ENCODE measurements at places on chromosomes 3 and 15. TPM values are rescaled to one million over a fixed set of nuclear protein-coding genes. Genes with fewer than 3 reads are reported as not detected.

NUDT16 gene
- 9.3 TPM for total RNA-seq

CGGBP1 gene
- total RNA-seq, result 62.9 TPM

NMD3 gene
- 74.7 TPM for total RNA-seq

TPRG1 gene
- total RNA-seq, result 9.6 TPM

CKMT1B gene
- total RNA-seq, result 3.9 TPM

MUC20 gene
- total RNA-seq, result 2.5 TPM

GREM1 gene
- 3.6 TPM for total RNA-seq

MAP6D1 gene
- total RNA-seq, result 1.2 TPM

FBXO40 gene
- total RNA-seq, result 0.59 TPM

HACL1 gene
- total RNA-seq, result 19.5 TPM

ALDH1L1 gene
- total RNA-seq, result 8.8 TPM

DNA sequence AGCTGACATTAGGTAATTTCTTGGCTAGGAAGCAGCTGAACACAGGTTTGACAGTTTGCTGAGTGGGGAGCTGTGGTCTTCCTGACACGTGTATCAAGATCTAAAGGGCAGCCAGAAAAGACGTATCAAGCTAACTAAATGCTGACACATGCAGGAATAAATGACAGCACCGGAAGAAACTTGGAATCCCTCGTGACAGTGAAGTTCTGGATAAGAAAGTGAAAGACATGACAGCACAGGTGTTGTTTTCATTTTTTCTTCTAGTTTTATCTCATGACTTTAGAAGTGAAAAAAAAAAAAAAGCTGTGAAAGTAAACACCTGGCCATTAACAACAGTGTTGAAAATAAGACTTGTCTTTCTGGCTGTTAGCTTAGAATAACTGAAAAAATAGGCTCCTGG, 48.7 kb downstream of the FGF7 start:
- DNase-seq, result no peak

GRCh38 chr3:110918963-110919362, 152.7 kb upstream of the NECTIN3 start:
- no peak for DNase-seq

- no peak for DNase-seq
Measured at GRCh38 chr3:138781012-138781470, 53.7 kb downstream of the PIK3CB start.

DNA sequence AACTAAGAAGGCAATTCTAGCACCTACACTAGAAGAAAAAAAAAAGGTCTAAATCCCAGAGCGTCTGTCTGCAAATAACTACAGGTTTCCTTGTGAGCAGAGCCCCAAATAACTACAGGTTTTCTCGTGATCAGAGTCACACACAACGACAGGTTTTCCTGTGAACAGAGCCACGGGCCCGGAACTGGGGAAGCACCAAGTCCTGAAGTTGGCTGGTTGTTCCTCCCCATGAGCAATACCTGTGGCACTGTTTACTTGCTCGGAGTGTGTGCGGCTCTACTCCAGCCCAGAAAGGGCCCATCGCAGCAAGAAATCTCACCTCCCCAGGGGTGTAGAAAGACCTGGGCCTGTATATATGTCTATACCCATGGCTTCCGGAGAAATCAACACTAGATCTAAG, 644 bp upstream of the MASP1 start:
- DNase-seq, result no peak

GRCh38 chr3:133096900-133097613, 58.9 kb downstream of the TMEM108 start:
- DNase-seq, result peak; percentile 45

- DNase-seq, result no peak
Measured at GRCh38 chr15:25989327-25989726, 126.2 kb upstream of the ATP10A start.

DNA sequence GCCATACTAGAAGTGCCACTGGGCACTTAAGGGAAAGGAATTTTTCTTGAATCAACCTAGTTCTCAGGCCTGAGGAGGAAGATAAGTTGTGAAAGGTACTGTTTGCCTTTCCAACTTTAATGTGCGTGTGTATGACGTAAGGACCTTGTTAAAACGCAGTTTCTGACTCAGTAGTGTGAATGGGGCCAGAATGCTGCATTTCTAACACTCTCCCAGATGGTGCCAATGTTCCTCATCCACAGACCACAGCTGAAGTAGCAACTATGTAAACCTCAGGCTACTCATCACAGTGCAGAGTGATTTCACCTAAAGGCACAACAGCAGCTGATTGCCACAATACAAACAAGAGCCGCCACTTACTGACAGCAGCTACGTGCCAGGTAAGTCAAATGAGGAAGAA, 103.6 kb downstream of the OTOL1 start:
- DNase-seq, result no peak

- no peak for DNase-seq
Measured at GRCh38 chr3:132276228-132276906, 40.8 kb upstream of the ACP3 start.

GRCh38 chr3:115533218-115533617, 90.1 kb upstream of the GAP43 start:
- no peak for DNase-seq

- DNase-seq, result no peak
Measured at GRCh38 chr3:23760325-23760724, 45.4 kb upstream of the UBE2E1 start.

- DNase-seq, result no peak
Measured at GRCh38 chr3:113516115-113516505, 1.2 kb upstream of the SPICE1 start.

DNA sequence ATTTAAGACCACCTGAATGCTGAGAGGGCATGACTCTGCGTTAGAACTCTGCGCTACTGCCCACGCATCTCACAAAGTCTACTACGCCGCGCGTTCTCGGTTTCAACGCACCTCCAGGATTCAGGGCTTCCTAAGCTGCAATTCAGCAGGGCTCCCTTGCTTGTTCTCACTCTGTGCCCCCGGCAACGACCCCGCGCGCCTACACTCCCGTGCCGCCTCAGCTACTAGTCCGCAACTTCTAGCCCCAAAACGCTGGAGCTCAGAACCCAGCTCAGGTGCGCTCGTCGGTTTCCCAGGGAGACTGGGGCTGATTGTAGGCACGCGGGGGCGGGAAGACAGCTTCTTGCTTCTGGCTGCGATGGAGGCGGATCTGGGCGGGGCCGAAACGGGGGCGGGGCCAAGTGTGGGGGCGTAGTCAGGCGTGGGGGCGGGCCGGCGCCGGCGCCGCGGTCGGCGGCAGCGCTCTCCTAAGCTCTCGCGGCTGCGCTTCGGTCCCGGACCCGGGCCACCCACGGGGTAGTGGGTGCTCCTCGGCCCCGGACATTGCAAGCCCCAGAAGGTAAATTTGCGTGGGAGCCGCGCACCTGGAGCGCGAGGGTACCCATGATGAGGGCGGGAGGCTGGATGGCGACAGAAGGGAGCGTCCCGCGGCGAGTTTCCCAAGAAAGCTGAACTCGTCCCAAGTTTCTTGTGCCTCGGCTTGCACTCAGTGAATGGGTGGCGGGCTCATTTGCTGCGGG, at the start of gene ARHGEF26:
ARHGEF26 (plus strand) TSS at position 430 of the 740 bp plus-strand sequence. CDS start 603 bp downstream, outside the sequence.
- DNase-seq, result peak; percentile 74

DNA sequence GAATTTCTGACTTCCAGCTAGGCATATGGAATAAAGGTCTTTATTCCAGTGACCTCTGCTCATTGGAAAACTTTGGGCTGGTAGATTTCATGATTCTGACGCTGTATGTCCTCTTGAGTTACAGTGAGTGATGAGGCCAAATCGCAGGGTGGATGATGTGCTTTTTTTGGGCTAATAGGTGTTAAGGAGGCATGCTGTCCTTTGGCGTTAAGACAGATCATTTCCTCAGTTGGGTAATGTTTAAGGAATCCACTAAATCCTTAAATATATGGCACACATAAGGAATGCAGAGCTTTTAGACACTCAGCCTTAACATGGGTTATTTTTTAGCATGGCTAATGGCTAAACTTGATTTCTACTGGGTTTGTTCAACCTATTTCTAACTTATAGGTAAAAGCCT, 87.9 kb downstream of the LPP start:
- DNase-seq, result no peak

DNA sequence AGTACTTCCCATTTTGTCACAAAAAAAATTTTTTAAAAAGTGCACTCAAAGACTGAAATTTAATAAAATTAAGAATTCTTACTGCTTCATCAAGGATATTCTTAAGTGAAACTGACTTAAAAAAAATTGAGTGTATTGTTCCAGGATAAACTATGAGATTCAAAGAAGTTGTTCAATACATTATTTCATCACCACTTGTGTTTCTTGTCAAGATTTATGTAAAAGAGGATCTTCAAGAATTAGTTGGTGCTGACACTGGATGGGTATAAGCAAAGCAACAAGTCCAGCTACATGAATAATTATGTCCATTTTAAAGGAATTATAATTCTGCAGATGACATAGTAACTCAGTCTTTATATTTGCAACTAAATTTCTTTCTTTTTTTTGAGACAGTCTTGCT, 4.3 kb upstream of the AP4E1 start:
- no peak for DNase-seq
